ENCODE measurements at places on chromosomes 3 and 15. TPM values are rescaled to one million over a fixed set of nuclear protein-coding genes. Genes with fewer than 3 reads are reported as not detected.

GRCh38 chr3:9704347-9705322 lies 1.0 kb downstream of the CPNE9 start:
- peak; percentile 97 for DNase-seq

Gene CFAP100
- total RNA-seq, result 0.44 TPM

GRCh38 chr3:69032142-69032541 lies 18.7 kb upstream of the EOGT start:
- no peak for DNase-seq

Gene CHRM5
- not detected for total RNA-seq

Gene KBTBD8
- 4.7 TPM for total RNA-seq

GRCh38 chr3:155502630-155503029 lies 209.1 kb upstream of the STRIT1 start:
- DNase-seq, result no peak

Gene DAZL
- total RNA-seq, result not detected

Gene LRIG1
- 37.5 TPM for total RNA-seq

Gene KNG1
- not detected for total RNA-seq

DNA sequence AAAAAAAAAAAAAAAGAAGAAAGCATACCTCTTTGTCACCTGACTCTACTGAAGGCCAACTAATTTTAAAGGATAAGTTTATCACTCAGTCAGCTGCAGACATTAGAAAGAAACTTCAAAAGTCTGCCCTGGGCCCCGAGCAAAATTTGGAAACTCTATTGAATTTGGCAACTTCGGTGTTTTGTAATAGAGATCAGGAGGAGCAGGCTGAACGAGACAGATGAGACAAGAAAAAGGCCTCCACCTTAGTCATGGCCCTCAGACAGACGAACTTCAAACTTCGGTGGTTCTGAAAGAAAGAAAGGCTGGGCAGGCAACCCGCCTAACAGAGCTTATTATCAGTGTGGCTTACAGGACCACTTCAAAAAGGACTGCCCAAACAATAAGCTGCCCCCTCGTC lies 18.5 kb downstream of the GLDN start:
- no peak for DNase-seq

- no peak for DNase-seq
Observed at GRCh38 chr3:191529992-191530391, 69.0 kb downstream of the PYDC2 start.

DNA sequence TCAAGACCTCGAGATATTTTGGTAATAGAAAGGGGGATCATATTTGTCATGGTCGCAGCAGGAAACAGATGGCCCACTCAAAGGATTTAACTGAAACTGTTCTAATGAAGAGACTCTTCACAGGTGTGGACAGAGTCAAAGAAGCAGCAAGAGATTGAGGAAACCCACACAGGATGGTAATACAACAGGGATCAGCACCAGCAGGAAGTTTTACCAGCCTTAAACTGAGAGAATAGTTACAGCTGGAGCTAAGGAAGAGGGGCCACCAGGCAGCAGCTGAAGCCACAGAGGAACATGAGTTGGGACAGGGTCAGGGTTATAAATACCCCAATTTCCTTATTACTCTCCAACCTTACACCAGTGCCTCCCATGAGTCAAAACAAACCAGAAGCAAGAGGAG lies 131.8 kb upstream of the UBE2E2 start:
- no peak for DNase-seq

DNA sequence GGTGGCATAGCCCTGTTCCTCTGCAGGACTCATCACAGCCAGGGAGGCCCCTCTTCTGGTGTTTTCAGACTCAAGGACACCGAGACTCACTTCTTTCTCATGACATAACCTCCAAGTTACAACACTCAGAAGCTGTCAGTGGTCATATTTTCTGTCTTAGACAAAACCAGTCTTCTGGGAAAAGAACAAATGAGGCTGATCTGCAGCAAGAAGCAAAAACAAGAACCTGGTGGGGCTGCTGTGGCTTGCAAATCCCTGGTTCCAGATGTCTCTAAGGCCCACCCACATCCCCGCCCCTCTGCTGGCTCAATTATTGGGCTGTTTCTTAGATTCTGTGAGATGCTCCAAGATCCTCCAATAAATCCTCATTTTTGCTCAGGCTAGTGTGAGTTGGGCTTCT lies 16.6 kb upstream of the LOXL1 start:
- no peak for DNase-seq

DNA sequence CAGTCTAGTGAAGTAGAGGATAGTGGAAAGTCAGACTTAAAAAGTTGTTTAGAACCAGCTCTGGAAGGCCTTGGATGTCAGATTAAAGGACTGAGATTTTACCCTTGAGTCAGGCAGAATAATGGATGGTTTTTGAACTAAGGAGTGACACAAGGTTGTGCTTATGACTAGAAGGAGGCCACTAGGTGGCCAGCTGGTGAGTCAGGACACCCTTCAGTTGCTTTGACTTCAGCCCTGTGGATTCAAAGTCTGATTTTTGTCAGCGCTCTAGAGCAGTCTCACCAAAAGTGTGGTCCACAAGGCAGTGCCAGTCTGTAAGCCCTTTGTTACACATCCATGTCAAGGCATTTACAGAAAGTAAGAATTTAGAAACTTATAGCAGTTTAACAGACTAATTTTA lies 3.8 kb upstream of the GABPB1 start:
- DNase-seq, result peak; percentile 66

GRCh38 chr15:96818861-96819260 lies 488.4 kb downstream of the NR2F2 start:
- no peak for DNase-seq

DNA sequence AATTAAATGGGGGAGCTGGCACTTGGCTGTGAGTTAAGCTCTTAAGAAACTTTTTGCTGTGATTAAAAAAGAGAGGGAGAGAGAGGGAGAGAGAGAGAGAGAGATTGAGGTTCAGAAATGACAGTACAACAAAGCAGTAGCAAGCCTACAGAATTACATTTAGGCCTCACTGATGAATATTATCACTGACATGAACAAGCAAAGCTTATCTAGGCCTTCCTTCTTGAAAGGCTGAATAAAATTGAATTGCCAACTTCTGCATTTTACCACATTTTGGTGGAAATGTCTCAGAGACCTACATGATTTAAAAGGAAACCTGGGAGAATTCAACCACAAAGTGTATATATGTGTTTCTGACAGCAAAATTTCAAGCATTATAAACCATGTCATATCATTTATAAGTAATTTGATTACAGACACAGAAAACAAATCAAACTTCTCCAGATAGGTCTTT lies 530.8 kb downstream of the SOX2 start:
- DNase-seq, result no peak

DNA sequence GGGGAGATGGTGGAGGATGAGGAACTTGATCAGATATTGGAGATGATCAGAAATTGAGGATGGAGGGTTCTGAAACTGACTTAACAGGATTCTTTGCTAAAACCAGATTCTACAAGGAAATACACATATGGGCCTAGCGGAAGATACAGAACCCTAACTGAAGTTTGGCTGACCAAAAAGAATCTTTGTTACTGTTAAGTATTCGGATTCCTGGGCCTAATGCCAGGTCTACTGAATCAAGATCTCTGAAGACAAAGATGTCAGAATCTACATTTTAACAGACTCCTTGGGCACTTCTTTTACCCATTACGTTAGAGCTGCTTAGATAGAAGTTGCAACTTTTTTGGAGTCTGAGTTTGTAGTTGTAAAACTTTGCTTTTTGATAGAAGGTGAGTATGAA lies 137.7 kb downstream of the FNDC3B start:
- no peak for DNase-seq

Gene GPR87
- not detected for total RNA-seq

Gene FES
- 29.9 TPM for total RNA-seq
